Left ventricle myocardium inferior (tissue), 1 donor: ENCODE measurements at places on chromosomes 1 and 21. TPM values are rescaled to one million over a fixed set of nuclear protein-coding genes. Genes with fewer than 3 reads are reported as not detected.

DNA sequence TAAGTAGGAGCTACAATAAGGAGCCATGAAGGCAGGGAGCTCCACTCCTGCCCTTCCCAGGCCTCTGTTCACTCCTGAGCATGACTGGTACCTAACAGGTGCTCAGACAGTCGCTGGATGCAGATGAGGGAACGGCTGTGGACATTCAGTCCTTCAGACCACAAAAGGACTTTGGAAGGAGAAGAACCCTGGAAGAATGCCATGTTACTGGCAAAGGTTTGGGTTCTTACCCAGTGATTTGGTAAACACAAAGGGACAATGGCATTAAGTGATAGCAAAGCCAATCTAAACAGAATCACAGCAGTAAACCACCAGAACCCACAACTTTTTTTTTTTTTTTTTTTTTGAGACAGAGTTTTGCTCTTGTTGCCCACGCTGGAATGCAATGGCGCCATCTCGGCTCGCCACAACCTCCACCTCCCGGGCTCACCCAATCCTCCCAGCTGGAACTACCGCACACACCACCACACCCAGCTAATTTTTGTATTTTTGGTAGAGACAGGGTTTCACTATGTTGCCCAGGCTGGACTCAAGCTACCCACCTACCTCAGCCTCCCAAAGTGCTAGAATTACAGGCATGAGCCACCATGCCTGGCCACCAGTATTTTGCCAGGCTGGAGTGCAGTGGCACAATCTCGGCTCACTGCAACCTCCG, 7.5 kb upstream of the CBR3 start:
- peaks cover 23% of the 10 kb centered on the region for H3K4me1 ChIP-seq
- no peak overlapping the region for H3K27ac ChIP-seq
- no peak for DNase-seq

DNA sequence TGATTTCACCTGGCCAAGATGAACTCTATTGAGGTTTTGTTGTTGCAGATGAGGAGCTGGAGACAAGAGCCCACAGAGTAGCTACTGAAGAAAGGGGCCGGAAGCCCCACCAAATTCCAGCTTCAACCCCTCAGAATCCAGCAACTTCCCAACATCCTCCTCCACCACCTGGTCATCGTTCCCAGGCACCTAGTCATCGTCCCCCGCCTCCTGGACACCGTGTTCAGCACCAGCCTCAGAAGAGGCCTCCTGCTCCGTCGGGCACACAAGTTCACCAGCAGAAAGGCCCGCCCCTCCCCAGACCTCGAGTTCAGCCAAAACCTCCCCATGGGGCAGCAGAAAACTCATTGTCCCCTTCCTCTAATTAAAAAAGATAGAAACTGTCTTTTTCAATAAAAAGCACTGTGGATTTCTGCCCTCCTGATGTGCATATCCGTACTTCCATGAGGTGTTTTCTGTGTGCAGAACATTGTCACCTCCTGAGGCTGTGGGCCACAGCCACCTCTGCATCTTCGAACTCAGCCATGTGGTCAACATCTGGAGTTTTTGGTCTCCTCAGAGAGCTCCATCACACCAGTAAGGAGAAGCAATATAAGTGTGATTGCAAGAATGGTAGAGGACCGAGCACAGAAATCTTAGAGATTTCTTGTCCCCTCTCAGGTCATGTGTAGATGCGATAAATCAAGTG, 14.3 kb downstream of the CD2 start:
- no peaks in the 10 kb centered on the region for H3K36me3 ChIP-seq
- no peak overlapping the region for H3K27ac ChIP-seq
- no peaks in the 10 kb centered on the region for H3K4me1 ChIP-seq

TSPEAR gene
- total RNA-seq: 3.3 TPM

- peak overlapping the region; percentile 87 for H3K27ac ChIP-seq
- H3K4me1 ChIP-seq: peaks cover 20% of the 10 kb centered on the region
- peak overlapping the region; percentile 77 for H3K4me3 ChIP-seq
- no peak for DNase-seq
- H3K36me3 ChIP-seq: no peaks in the 10 kb centered on the region
Measured at GRCh38 chr1:168135921-168136708, 615 bp downstream of the GPR161 start.

DNA sequence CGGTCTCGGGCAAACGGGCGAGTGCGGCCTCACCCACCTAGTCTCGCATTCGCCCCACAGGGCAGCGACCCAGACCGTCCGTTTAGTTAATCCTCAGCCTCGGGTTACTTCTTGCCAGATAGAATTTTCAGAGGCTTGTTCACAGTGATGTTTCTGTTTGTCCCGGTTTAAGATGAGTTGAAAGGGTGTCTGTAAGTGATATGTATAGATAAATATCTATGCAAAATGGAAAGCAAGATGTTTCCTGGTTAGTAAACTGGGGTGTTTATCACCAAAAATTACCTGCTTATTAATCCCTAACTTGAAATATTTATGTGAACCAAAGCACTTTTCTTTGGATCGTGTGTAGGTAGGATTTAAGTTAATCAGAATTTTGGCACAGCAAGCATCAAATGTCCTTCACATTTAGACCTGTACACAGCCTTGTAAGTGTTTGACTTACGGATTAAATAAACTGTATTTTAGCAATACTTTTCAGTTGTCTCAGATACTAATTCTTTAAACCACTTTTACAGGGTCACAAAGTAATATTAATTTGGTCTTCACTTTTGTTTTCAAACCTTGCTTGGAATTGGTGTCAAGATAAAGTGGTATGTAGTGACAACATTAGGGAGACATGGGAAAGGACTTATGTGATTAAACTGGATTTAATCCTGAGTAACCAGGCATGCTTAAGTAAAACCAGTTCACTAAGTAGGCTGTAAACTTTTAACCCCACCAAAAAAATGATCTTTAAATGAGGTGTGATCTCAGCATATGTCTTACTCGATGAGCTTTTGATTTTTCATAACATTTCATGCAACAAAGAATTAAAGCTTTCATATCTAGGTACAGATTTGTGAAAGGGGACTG, 914 bp downstream of the ZNF326 start:
- no peak for DNase-seq
- H3K4me1 ChIP-seq: peaks cover 60% of the 10 kb centered on the region
- no peaks in the 10 kb centered on the region for H3K27me3 ChIP-seq
- peak overlapping the region; percentile 95 for H3K4me3 ChIP-seq
- no peaks in the 10 kb centered on the region for H3K36me3 ChIP-seq
- H3K27ac ChIP-seq: peak overlapping the region; percentile 98

DNA sequence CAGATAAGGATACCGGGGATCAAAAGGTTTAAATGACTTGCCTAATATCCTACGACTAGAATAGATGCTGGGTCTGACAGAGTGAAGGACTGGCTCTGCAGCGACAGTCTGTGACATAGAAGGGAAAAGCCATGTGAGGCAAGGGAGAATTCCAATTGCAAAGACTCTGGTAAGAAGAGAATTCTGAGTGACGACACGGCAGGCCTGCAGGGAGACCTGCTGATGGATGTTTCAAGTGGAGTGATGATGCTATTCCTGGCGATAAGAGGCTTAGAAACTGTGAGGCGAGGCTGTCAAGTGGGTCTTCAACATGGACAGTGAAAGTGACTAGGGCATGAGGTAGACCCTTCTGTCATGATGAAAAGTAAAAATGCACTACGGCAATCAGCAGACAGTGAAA, 176.6 kb upstream of the PBX1 start:
- H3K4me3 ChIP-seq: no peak overlapping the region
- H3K27me3 ChIP-seq: no peaks in the 10 kb centered on the region
- peaks cover 11% of the 10 kb centered on the region for H3K4me1 ChIP-seq
- H3K27ac ChIP-seq: no peak overlapping the region
- H3K36me3 ChIP-seq: no peaks in the 10 kb centered on the region
- DNase-seq: peak; percentile 18

GBP4 gene
- 6.2 TPM for total RNA-seq
